ENCODE measurements at places on chromosomes 5 and 9. TPM values are rescaled to one million over a fixed set of nuclear protein-coding genes. Genes with fewer than 3 reads are reported as not detected.

Gene PCDHGC5
- 1.6 TPM for total RNA-seq

Gene IL4
- total RNA-seq = not detected

Gene SHISAL2B
- not detected for total RNA-seq

Gene SPINK6
- not detected for total RNA-seq

Gene ZNF366
- 2.2 TPM for total RNA-seq

Gene NME5
- total RNA-seq = not detected

Gene NMRK1
- 25.7 TPM for total RNA-seq

GRCh38 chr9:105859428-105860091 lies 165.2 kb downstream of the TMEM38B start:
- DNase-seq = no peak

DNA sequence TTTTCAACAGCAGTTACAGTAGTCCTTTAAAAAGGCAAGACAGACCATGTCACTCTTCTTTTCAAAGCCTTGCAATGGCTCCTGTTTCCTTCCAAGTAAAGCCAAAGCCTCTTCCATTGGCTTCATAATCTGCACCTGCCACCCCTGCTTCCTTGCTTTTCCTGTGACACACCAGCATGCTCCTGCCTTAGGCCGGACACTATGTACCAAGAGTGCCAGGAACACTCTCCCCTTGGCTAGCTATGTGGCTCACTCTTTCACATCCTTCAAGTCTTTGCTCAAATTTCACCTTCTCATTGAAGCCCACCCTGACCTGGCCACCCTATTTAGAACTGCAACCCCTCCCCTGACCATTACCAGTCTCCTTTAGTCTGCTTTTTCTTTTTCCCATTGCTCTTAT lies 22.2 kb upstream of the TRAF1 start:
- no peak for DNase-seq

GRCh38 chr5:135997673-135998335 lies 31.0 kb upstream of the TGFBI start:
- DNase-seq = no peak

DNA sequence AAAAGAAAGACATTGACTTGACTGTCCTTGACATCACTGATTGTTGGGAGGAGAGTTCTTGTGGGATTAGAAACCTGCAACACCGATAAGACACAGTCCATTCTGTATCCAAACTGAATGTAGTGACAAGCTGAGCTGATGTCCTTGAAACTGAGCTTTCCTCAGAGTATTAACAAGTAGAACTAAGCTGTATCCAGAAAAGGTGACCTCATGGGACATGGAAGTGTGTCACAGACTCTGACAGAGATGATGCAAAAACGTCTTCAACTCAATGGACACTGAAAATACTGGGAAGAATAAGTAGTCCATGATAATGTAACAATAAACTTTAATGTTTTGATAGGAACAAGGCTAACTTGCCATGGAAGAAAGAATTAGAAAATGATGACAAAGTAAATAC lies 690.1 kb downstream of the CDH18 start:
- no peak for DNase-seq

DNA sequence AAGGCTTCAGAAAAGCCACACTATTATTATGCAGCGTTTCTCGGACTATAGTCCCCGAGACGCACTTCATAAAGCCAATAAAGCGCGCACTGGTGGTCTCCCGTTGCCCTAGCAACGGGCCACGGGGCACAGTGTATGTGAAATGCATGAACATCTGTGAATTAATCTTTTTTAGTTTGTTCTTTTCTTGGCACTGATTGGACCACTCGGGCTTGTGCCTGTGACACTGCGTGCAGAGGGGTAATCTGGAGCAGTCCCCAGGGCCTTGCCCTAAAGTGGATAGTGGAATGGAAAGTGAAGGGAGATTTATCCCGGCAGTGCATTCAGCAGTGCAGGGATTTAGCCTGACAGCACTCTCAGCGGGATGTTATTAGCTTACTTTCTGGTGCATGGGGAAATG lies 92.1 kb downstream of the TLE4 start:
- no peak for DNase-seq

DNA sequence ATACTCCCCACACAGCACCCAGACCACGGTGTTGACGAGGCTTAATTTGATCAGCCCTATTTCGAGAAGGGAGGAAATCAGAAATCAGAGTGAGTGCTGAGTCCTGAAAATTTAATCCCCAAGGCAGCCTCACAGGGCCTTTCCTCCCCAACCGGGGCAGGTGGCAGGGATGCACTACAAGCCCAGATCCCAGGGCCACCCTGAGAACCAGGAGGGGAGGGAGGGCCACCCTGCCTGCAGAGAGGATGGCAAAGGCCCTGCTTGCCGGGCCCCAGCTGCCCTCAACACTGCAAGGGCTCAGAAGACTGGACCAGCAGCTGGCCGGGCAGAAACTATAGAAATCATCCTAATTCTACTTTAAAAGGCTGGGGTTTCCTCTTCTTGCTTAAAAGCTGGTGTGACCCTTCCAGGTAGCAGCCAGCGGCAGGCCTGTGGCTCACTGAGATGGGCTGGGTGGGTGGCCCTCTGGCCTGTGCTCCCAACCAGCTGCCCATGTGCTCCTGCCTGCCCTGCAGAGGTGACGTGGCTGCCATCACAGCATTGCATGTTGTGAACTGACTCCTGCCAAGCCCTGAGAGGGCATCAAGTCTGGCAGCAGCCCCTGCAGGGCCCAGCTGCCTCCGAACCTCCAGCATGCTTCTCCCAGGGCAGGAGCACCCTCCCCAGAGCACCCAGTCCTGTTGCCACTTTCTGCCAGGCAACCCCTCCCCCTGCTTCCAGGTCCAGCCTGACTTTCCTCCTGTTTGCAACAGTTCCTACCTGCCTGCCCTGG lies 122.8 kb downstream of the ADAMTS2 start:
- DNase-seq = no peak

- DNase-seq = no peak
Measured at GRCh38 chr9:33041432-33042188, 16.5 kb downstream of the DNAJA1 start.

DNA sequence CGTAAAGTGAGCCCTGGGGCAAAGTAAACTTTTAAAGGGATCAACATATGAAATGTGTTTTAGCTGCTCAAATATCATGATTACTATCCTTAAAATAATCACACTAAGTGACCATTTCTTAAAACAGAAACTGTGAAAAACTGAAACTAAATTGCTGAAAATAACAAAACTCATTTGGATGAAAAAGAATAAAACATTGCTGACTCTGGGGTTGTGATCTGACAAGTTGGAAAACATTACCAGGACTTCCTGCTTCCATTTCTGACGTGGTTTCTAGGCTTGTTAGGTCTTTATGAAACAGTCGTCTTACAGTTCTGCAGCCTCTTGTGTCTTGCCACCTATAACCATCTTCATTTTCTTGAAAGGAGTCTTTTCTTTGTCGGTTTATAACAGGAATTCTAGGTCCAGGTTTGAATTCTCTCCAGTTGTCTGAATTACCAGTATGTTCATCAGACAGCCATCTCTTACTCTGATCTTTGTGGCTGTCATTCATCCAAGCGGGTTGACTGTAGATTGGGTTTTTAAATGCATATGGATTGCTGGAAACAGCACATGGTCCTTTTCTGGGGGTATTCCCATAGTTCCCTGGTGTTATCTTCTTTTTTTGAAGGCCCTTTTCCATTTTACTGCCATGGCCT lies 1.7 kb downstream of the TUT7 start:
- no peak for DNase-seq

- no peak for DNase-seq
Measured at GRCh38 chr5:157266286-157267007, 524 bp downstream of the CYFIP2 start.

DNA sequence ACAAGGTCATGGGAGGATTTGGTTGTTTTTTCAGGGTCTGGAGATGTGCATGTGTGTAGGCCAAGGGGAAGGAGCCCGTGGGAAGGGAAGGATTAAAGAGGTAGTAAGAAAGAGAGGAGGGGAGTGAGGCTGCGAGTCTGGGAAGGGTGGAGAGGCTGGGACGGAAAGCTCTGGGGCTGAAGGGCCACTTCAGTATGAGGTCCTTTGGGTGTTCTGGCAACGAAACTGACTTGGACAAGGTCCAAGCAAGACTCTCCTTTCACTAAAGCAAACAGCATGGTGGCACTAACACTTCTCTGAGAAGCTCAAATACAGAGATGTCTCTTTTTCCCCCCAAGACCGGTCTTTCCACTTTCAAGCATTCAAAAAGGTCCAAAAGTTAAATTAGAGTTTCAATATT lies 394.5 kb downstream of the ARHGEF28 start:
- DNase-seq = no peak

- no peak for DNase-seq
Measured at GRCh38 chr9:106830527-106831150, 32.3 kb upstream of the ZNF462 start.

DNA sequence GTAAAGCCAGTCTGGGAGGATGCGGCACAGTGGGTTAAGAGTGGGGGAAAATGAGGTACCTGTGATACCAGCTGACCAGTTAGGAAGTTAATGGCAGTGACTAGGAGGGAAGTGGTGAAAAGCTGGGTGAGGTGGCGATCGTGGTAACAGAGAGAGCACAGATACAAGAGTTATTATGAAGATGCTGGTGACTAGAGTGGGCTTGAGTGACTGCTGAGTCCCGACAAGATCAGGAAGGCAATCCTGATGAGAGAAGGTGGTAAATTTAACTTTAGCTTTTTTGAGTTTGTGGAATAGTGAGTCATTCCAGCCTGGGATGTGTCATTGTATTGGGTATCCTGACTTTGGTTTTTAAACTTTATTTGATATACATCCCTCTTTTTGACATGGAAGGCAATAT lies 38.8 kb downstream of the CMYA5 start:
- DNase-seq = no peak

GRCh38 chr5:3265936-3266335 lies 329.7 kb upstream of the IRX1 start:
- DNase-seq = no peak

DNA sequence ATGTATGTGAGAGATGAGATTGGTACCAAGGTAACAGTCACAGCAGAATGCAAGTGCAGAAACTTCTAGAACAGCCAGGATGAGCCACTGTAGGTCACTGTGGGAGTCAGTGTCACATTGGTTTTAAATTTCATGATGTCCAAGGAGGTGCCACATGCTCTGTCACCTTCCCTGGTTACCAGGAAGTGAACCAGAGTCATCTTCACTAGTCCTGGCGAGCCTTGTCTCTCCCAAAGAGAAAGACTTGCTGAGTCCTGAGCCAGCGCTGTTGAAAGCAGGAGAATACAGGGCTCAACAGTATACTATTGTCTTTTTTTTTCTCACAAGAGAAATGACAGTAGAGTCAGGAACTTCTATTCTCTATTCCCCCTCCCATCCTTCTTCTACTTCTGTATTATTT lies 615.5 kb downstream of the RAB3C start:
- DNase-seq = no peak

Measured in lower leg skin (tissue), 4 donors.